ENCODE measurements at places on chromosomes 13 and 19.
A peak's percentile ranks its signal among the peaks of the same experiment; 100 is the strongest.

DNA sequence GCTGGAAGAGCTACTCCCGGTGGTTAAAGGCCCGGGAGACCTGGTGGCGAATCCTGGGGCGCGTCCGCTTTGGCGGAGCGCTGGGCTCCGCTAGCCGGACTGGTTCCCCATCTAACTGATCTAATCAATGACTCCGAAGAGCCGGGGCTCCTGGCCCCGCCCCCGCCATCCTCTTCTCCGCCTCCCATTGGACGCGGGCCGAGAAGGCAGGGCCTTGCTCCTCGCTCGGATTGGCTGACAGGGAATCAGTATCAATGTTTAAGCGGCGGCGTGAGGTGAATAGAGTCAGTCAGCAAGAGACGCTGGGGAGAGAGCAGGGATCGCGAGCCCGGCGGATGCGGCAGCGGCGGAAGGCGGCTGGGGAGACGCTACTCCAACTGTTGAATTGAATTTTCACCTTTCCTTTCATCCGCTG is 1.7 kb upstream of the PCDH17 start:
- peak; percentile 19 for DNase-seq

GRCh38 chr13:27605610-27606200 is 14.6 kb downstream of the LNX2 start:
- DNase-seq, result no peak

DNA sequence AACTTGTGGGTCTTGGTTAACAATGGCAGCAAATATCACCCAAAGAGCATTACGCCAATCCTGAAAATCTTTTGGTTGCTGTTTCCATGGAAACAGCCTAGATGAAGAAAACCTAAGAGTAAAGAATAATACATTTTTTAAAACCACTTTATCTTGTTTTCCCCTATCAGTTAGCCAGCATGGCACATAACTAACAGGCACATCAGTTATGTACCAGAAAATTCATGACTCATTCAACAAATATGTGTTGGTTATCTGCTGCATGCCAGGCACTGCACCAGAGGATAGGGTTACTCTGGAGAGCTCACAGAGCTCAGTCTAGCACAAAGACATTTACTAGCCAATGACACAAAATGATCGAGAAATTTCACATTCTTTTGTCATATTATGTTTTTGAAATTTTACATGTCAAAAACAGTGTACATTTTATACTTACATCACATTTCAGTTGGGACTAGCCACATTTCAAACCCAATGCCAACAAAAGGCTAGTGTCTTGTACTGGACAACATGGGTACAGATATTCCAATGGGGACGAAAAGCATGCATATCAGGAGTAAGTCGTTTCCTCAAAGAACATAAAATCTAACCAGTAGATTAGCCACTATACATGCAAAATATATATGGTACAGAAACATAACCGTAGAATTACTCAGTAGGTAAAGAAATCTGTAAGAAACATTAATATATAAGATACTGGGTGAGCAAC is 20.3 kb downstream of the LNX2 start:
- DNase-seq, result no peak

- no peak for DNase-seq
Observed at GRCh38 chr13:45487604-45488003, 22.9 kb downstream of the COG3 start.

DNA sequence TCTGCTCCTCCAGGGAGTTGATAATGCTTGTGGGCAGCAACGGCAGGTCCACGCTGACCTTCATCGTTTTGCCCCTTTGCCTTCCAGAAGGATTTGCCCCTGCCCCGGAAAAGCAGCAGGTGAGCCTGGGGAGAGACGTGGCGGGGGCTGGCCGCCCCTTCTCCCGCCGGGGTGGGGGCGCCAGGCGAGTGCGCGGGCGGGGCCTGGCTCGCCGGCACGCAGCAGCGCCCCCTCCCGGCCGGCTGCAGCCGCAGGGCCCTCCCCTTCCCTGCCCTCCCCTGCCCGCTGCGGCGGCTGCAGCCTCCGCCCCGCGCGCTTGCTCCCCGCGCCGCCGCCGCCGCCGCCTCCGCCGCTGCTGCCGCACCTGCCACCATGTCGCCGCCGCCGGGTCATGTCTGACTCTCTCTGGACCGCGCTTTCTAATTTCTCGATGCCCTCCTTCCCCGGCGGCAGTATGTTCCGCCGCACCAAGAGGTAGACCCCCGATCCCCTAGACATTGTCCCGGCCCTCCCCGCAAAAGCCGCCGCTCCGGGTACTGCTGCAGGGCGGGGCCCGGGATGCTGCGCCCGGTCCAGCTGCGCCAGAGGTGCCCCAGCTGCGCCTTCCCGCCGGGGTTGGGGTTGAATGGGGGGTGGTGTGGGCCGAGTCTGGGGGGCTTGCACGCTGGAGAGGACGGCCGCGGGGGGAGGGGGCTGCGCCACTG is at the start of gene MAST1:
TSS of gene MAST1 (plus strand) at position 334 of the 704 bp plus-strand sequence. CDS start at position 392, 58 bp downstream.
- peak; percentile 25 for DNase-seq

DNA sequence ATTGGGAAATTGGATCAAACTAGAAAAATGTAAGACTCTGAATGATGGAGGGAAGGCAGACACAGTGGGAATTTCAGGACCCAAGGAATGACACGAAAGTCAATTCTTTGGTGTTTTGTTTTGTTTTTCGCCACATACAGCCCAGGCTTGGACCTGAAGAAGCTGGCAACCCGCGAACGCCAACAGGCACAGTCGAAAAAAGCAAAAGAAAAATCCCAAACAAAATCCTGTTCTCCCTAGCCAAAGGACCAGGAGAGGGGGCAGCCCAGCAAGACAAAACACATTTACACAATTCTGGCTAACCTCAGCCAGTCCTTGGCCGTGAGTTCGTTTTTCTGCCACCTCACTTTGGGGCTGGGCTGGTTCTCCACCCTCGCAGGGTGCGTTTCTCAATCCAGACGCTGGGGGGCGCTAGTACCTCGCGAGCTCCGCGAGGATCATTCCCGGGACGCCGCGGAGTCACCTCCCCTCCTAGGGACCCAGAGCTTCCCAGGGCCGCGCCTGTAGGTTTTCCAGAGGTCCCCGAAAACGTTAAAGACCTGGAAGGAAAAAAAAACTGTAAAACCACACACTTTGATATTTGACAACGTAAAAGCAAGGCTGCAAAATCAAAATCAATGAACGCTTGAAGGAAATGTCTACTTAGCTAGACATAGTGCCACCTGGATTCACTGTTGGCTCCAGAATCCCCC is 34.9 kb upstream of the TPM4 start:
- DNase-seq, result peak; percentile 75

DNA sequence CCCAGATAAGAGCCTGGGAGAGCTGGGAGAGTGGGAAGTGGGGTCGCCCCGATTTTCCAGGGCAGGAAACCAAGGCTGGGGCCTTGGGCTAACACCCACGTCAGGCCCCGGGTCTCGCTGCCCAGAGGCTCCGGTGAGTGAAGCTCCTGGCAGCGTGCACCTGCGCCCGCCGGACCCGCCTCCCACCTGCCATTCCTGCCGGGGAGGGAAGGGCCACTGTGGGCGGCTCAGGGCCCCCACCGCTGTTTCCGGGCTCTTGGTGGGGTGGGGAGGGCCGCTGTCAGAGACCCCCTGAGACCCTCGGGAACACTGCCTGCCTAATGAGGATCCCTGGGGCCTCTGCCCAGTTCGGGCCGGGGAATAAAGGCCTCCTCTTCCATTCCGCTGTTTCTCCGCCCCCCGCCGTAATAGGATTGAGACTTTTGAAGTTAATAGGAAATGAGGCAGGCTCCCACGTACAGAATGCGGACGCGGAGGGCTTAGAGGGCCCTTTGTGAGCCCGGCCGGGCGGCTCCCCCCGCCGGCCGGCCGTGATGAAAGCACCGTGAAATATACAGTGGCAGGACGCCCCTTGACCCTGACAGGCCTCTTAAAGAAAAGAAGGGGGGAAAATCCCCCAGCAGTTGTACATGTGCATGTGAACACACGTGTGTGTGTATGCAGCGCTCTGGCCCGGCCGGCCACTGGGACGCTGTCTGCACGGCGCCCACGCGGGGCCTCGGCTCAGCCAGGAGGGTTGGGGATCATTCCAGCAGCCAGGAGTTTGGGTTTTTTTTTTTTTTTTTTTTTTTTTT is 33.2 kb downstream of the EFNA2 start:
- no peak for DNase-seq

DNA sequence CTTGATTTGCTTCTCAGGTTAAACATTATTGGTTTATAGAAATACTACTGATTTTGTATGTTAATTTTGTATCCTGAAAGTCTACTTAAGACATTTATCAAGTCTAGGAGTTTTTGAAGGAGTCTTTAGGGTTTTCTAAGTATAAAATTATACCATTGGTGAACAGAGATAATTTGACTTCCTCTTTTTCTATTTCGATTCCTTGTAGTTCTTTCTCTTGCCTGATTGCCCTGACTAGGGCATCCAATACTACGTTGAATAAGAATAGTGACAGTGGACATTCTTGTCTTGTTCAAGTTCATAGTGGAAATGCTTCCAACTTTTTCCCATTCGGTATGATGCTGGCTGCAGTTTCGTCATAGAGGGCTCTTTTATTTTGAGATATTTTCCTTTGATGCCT is 807.5 kb upstream of the SLC10A2 start:
- DNase-seq, result no peak

GRCh38 chr13:77388944-77389624 is 62.2 kb upstream of the MYCBP2 start:
- DNase-seq, result no peak

GRCh38 chr13:89169951-89170350 is 1498.8 kb downstream of the SLITRK5 start:
- no peak for DNase-seq

- DNase-seq, result peak; percentile 36
Observed at GRCh38 chr19:7869910-7870511, 4.2 kb downstream of the PRR36 start.

- DNase-seq, result peak; percentile 73
Observed at GRCh38 chr13:49976314-49977258, 20.3 kb upstream of the TRIM13 start.

DNA sequence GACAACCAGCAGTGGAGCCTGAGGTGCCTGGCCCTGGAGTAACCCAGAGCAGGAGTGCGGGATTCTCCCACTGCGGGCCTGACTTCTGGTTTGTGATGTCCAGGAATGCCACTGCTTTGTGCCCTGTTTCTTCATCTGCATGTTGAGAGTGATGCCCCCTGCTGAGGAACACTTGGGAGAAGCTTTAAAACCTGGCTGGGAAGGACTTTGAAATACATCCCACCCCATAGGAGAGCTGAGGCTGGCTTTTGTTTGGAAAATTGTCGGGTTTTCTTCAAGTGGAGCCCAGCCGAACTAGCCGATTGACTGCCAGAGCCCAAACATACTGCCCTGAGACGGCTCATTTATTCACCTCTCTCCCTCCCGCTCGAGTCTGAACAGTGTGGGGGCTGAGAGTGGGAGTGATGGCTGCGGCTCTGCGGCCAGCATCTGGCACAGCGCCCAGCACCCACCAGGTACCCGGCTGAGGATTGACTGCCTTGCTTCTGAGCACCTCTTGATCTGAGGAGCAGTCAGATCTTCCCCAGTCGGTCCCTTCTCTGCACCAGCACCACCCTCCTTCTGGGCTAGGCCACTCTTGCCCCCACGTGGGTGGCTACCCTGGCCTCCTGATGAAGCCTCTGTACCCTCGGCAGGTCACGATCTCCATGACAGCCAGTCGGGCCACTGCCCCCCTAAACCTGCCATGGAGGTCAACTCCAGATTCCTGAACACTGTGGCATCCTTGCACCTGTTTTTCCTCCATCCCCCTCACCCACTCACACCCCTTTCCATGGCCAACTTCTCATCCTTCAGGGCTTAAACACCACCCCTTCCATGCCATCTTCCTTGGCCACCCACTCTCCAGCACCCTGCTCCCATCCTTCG is 148.9 kb downstream of the SIPA1L3 start:
- no peak for DNase-seq
